ENCODE measurements at places on chromosomes 7 and 10.

DNA sequence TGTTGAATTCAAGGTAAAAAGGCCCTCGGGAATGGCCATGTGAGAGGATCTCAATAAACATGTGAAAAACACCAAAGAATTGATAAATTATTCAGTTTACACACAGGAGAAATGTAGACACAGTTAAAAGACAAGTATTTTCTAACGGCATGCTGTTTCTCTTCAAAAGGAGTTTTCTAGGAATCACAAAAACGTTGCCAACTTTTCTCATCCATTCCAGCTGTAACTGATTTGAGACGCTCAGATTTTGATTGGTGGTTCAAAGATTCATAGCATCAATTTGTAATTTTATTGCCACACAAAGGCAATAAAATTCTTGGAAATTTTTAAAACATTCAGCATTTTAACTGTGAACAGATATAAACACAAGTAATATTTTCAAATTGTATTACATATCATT is 384.9 kb upstream of the PFKP start:
- DNase-seq = no peak

DNA sequence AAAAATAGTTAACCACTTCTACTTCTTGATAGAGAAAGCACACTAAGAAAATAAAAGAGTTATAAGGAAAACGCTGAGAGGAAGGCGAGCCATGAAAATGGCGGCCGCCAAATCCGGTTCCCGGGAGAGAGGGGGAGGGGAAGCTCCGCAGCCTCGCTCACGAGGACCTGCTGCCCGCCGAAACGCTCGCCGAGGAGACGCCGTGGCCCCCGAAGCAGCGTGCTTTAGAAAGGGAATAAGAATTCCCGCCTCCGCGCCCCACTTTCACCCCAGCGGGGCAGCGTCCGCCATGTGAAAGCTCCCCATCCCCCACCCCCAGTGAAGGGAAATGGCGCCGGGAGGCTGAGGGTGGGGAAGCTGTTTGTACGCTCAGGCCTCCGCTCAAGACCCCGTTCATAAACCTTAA is 505 bp downstream of the HNRNPA2B1 start:
- peak; percentile 50 for DNase-seq

DNA sequence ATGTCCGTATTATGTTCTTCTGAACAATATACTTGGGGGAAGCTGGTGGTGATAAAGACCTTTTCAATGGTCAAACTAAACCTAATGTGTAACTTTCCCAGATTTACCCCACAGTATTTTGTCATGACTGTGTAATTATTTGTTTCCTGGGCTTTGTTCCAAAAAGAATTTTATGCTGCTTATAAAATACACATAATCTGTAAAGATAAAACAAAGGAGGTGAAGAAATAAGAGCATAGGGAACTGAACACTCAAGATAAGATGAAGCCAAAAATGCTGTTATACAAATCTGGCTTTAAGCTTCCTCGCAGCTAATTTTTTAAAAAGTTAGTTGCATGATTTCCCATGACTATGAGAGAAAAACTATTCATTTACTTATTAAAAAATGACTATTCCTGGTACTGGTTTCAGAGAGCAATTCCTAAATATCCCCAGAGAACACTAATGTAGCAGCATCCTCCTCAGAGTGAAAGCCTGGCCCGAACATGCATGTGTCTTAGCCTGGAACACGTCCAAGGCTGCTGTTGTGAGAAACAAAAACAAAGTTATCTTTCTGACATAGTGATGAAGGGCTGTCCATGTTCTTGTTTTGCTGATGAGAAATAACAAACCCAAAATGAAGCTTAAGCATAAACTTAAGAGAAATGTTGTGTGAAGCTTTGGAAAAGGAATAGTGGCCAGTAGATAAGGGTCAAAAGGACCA is 33.9 kb downstream of the MALSU1 start:
- DNase-seq = no peak

GRCh38 chr10:51459476-51459875 is 239.9 kb downstream of the CSTF2T start:
- DNase-seq = no peak

GRCh38 chr10:106900016-106900652 is 264.4 kb downstream of the SORCS1 start:
- no peak for DNase-seq

GRCh38 chr7:55187701-55188491 is 169.1 kb downstream of the EGFR start:
- DNase-seq = no peak

Data from NCI-H1694 treated with DMSO at 0.1 percent for 48 hours (cell line).